Bronchus fibroblast of lung (primary cell): ENCODE measurements at places on chromosomes 12 and 14. TPM values are rescaled to one million over a fixed set of nuclear protein-coding genes. Genes with fewer than 3 reads are reported as not detected.

The INSM2 gene
- total RNA-seq = not detected in 2 replicates

The PYGL gene
- 64.1 and 65.9 TPM in 2 replicates for total RNA-seq

The CLEC6A gene
- not detected in 2 replicates for total RNA-seq

The LETMD1 gene
- total RNA-seq = 24.7 and 28.1 TPM in 2 replicates

The TEX22 gene
- under 0.01 TPM in 1 of 2 replicates, not detected in the other for total RNA-seq

The CLEC12A gene
- not detected in 2 replicates for total RNA-seq

The CARMIL3 gene
- total RNA-seq = under 0.01 TPM in 2 replicates

The NEUROD4 gene
- total RNA-seq = not detected in 2 replicates

The STYK1 gene
- total RNA-seq = under 0.01 TPM in 1 of 2 replicates, not detected in the other

The PIWIL1 gene
- not detected in 2 replicates for total RNA-seq

The POTEG gene
- total RNA-seq = not detected in 2 replicates

The KRT7 gene
- total RNA-seq = 9.2 and 11.1 TPM in 2 replicates

The SOCS2 gene
- 63.2 and 72.0 TPM in 2 replicates for total RNA-seq

The CRIP1 gene
- total RNA-seq = 1.7 and 3.3 TPM in 2 replicates

The TOMM20L gene
- not detected in 2 replicates for total RNA-seq

The DPF3 gene
- total RNA-seq = 4.6 and 5.5 TPM in 2 replicates

The NTS gene
- total RNA-seq = not detected in 2 replicates

The KRT83 gene
- total RNA-seq = not detected in 2 replicates

The FOXG1 gene
- total RNA-seq = under 0.01 and 0.15 TPM in 2 replicates

The OTOGL gene
- total RNA-seq = under 0.01 and 0.17 TPM in 2 replicates

The TAS2R19 gene
- 0.30 TPM in 1 of 2 replicates, not detected in the other for total RNA-seq

The ETV6 gene
- 3.9 and 5.4 TPM in 2 replicates for total RNA-seq

The PAX9 gene
- 0.17 TPM in 1 of 2 replicates, not detected in the other for total RNA-seq

The VPS29 gene
- 77.5 and 100 TPM in 2 replicates for total RNA-seq

The ZNF10 gene
- total RNA-seq = 1.2 and 2.1 TPM in 2 replicates

The DDN gene
- not detected in 2 replicates for total RNA-seq

The TMEM132C gene
- not detected in 2 replicates for total RNA-seq
